ENCODE measurements at places on chromosomes 6 and 20. TPM values are rescaled to one million over a fixed set of nuclear protein-coding genes. Genes with fewer than 3 reads are reported as not detected.

Gene KIF6
- total RNA-seq, result 0.62 TPM

Gene NDUFAF4
- total RNA-seq, result 98.4 TPM

Gene TASP1
- 11.0 TPM for total RNA-seq

Gene SLC26A8
- total RNA-seq, result 0.06 TPM

Gene APCDD1L
- not detected for total RNA-seq

Gene SLC22A16
- not detected for total RNA-seq

Gene ZNF311
- 1.0 TPM for total RNA-seq

Gene SNPH
- total RNA-seq, result 3.6 TPM

Gene NOX3
- total RNA-seq, result not detected

Gene PNPLA1
- not detected for total RNA-seq

Gene SEMG1
- total RNA-seq, result not detected

Data from activated naive CD8-positive, alpha-beta T cell treated with anti-CD3 and anti-CD28 coated beads for 36 hours (primary cell).